ENCODE measurements at places on chromosomes 3 and 15.
A peak's percentile ranks its signal among the peaks of the same experiment; 100 is the strongest.

DNA sequence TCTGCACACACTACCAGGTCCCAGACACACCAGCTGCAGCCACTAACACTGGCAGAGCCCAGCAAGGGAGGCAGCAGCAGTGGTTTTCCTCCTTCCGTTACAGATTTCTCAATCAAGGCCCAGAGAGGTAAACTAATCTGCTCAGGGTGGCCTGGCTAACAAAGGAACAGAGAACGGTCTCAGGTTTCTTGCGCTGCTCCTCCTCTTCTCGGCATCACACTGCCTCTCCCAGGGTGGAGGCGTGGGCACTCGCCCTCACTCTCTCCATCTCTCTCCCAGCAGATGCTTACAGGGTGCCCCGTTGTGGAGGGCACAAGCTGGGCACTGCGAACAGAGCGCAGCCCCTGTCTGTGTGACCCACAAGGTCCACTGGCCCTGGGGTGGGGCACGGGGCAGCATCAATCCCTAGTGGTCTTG lies 228.7 kb downstream of the VPS13C start:
- no peak for DNase-seq

GRCh38 chr3:127682561-127682960 lies 9.8 kb downstream of the ABTB1 start:
- no peak for DNase-seq

- DNase-seq = no peak
Measured at GRCh38 chr3:174266476-174266875, 592.7 kb upstream of the NAALADL2 start.

DNA sequence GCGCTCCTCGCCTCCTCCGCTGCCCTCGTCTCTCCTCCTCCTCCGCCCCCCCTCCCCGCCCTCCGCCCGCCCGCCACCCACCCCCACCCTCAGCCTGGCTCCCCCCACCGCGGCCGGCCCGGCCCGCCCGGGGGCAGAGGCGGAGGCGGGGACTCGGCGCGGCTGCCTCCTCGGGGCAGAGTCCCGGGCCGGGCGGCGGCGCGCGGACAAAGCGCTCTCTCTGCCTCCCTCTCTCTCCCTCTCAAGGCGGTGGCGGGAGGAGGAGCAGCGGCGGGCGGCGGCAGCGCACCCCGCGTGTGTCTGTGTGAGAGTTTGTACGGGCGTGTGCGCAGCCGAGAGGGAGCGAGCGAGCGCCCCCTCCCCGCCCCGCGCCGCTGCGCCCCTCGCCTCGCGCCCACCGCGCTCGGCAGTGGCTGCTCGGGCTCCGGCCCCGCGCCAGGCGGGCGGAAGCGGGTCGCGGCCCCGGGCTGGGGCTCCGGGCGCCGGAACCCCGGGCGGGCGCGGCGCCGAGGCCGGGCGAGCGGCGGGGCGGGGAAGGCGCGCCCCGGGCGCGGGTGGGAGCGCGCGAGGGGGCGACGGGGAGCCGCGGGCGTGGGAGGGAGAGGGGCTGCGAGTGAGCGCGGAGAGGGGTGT lies at the start of gene IGF2BP2:
TSS of gene IGF2BP2 (minus strand) at position 37 of the 633 bp plus-strand sequence. CDS start 82 bp downstream, outside the sequence.
- DNase-seq = peak; percentile 62
